ENCODE measurements at places on chromosomes 16 and 17.

- DNase-seq: no peak
- H3K27ac ChIP-seq: peak overlapping the region; percentile 42
- no peaks in the 10 kb centered on the region for H3K27me3 ChIP-seq
- H3K4me3 ChIP-seq: peak overlapping the region; percentile 96
Measured at GRCh38 chr16:67893743-67894399, 817 bp downstream of the PSKH1 start.

- no peak overlapping the region for H3K27ac ChIP-seq
- peaks cover 30% of the 10 kb centered on the region for H3K36me3 ChIP-seq
- no peak overlapping the region for H3K4me3 ChIP-seq
Measured at GRCh38 chr17:80921159-80921558, 70.5 kb upstream of the CHMP6 start.

- H3K4me3 ChIP-seq: peak overlapping the region; percentile 90
- no peaks in the 10 kb centered on the region for H3K4me1 ChIP-seq
- H3K27me3 ChIP-seq: no peaks in the 10 kb centered on the region
- no peaks in the 10 kb centered on the region for H3K36me3 ChIP-seq
Measured at GRCh38 chr17:8632061-8632460, 1.5 kb upstream of the MYH10 start.

DNA sequence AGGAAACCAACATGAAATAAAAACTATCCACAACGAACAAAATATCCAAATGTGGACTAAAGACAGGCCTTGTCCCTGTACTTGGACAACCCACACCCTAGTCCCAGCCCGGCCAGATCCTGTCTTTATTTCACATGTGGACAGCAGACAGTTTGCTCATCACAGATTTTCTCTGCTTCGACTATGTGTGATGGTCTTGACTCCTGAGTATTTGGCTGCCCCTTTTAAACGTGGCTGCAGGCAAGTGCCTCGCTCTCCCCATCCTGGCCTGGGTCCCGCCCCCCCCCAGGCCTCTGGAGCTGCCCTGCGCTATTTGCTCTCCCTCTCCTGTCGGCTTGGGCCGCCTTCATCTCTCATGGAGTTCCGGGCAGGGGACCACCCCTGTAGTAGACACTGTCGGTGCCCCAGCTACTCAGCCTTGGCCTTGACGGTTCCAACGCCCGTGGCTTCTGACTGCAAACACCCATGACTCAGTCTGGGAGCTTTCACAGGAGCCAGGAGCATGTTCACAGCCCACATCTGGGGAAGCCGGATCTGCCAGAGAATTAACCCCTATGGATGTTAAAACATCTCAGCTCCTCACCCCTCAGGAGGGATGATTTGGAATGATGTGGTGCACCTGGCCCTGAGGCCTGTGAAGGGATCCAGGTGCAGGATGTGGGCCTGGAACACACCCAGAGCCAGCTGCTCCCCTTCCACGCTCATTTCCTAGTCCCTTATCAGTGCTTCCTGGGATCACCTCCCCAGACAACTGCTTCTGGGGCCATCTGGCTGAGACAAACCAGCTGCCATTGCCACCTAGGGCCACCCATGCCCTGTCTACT, 229.7 kb upstream of the RPL38 start:
- H3K4me1 ChIP-seq: no peaks in the 10 kb centered on the region
- H3K36me3 ChIP-seq: no peaks in the 10 kb centered on the region
- peaks cover 34% of the 10 kb centered on the region for H3K27me3 ChIP-seq
- no peak for DNase-seq

DNA sequence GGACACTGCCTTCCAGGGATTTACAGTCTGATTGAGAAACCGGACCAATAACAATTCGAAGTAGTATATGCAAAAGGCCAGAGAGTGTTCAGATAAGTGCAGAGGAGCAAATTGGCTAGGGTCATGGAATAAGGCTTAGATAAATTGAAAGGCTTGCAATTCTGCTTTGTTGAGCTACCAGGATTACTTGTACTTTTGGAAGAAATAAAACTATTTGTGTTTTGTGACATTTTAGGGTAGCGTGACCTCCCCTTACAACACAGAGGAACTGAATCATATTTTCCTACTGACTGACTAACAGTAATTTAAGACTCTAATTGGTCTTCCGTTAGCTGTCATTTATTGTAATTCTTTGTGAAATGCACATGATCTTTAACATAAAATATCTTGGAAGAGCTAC, 104.7 kb downstream of the PITPNC1 start:
- H3K4me1 ChIP-seq: peaks cover 11% of the 10 kb centered on the region
- H3K27me3 ChIP-seq: no peaks in the 10 kb centered on the region
- no peak overlapping the region for H3K27ac ChIP-seq
- DNase-seq: no peak
- no peak overlapping the region for H3K4me3 ChIP-seq
- no peaks in the 10 kb centered on the region for H3K36me3 ChIP-seq

DNA sequence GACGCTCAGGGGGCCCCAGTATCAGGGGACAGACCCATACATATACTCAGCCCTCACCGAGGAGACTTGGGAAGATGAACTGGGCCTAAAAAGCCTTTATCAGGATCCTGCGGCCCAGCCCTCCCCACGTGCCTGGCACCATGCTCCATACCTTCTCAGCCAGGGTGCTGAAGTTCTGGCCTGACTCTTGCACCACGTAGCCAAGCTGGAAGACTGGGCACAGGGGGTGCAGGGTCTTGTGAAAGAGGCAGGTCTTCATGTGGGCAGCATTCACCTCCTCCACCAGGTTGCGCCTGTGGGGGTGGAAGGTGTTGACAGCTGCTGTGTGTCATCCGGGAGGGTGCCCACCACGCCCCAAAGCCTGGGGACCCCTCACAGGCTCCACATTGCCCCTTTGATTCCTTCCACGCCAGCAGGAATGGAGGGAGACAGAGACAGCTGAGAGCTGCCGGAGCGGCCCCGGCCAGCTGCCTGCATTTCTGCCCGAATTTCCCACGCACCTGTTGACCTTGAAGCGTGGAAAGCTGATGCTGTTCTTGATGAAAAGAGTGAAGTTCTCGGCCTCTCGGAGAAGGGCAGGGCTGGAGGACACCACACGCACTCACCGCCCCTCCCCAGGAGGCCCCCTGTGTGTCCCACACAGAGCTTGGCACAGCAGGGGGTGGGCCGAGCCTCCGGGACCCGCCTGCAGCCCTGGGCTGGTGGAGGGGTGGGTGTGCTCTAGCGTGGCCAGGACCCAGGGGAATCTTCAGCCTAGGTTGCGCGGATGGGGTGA, 10.4 kb upstream of the CAMKK1 start:
- no peaks in the 10 kb centered on the region for H3K36me3 ChIP-seq
- no peak overlapping the region for H3K4me3 ChIP-seq
- DNase-seq: no peak
- H3K27ac ChIP-seq: no peak overlapping the region
- no peaks in the 10 kb centered on the region for H3K27me3 ChIP-seq

DNA sequence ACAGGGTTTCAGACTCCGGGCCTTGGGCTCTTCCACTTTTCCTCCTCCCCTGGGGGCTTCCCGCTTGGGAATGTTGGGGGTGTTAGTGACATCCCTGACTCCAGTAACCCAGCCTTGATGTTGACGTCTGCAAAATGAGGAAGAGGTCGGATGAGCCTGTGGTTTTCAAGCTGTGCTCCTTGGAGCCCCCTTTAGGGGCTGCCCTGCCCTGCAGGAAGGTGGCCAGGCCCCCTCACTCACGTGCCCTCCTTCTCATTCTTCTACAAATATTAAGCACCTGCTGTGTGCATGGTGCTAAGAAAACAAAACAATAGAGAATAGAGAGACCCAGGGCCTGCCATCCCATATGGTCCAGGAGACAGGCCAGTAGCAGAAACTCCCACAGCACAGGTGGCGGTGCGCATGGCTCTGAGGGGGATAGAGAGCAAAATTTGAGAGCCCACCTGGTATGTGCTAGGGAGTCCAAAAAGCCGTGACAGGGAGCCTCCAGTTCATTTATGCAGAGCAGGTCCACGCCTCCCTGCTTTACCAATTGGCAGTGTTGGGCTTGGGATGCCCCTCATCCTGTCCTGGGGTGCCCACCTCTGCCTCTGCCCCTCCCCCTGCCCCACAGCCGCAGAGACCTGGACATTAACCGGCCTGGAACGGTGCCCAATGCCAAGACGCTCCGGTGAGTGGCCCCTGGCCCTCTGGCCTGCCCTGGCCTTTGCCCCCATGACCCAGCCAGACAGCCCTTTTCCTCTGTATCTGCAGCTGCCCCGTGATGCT, 7.4 kb downstream of the NDRG4 start:
- H3K4me1 ChIP-seq: no peaks in the 10 kb centered on the region
- H3K27me3 ChIP-seq: no peaks in the 10 kb centered on the region
- no peaks in the 10 kb centered on the region for H3K36me3 ChIP-seq
- no peak for DNase-seq
- H3K27ac ChIP-seq: no peak overlapping the region
- no peak overlapping the region for H3K4me3 ChIP-seq

- peak; percentile 87 for DNase-seq
- peak overlapping the region; percentile 55 for H3K4me3 ChIP-seq
- H3K27me3 ChIP-seq: no peaks in the 10 kb centered on the region
- H3K36me3 ChIP-seq: peaks cover 49% of the 10 kb centered on the region
- H3K4me1 ChIP-seq: peaks cover 48% of the 10 kb centered on the region
- peak overlapping the region; percentile 99 for H3K27ac ChIP-seq
Measured at GRCh38 chr17:38454532-38454931, 26.3 kb downstream of the ARHGAP23 start.

- H3K4me3 ChIP-seq: no peak overlapping the region
- DNase-seq: no peak
- no peaks in the 10 kb centered on the region for H3K36me3 ChIP-seq
- H3K4me1 ChIP-seq: no peaks in the 10 kb centered on the region
Measured at GRCh38 chr16:19654147-19654546, 63.9 kb downstream of the KNOP1 start.

DNA sequence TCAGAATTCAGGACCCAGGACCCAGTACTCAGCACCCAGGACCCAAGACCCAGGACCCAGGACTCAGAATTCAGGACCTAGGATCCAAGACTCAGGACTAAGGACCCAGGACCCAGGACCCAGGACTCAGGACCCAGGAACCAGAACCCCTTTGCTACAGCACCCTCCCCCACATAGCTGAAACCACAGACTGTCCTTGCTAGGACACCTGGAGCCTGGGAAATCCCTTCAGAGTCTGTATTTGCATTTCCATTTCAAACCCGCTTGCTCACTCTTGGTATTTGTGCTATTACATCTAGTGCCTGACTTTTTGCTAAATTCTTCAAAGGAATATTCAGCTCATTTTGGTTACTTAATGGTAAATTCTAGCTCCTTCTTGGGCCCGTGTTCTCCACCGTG, 275.8 kb upstream of the MAF start:
- no peak overlapping the region for H3K4me3 ChIP-seq
- DNase-seq: no peak
- H3K27me3 ChIP-seq: no peaks in the 10 kb centered on the region
- no peak overlapping the region for H3K27ac ChIP-seq

DNA sequence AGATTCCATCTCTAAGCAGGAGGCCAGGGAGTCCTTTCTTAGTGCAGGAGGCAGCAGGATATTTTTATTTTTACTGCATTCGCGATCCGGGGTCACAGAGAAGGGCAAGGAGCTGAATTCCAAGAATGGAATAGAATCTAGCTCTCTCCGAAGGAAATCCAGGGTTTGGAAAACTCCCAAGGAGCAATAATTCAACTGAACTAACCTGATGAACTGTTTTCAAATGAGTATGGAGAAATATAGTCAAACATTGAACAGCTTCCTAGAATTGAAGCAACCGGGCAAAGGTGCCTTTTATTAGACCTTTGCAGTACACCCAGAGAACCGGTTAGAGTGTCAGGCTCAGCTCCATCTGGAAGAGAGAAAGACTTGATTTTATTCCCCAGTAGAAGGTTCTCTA, 120.7 kb upstream of the MAF start:
- no peak overlapping the region for H3K4me3 ChIP-seq
- no peak for DNase-seq
- no peaks in the 10 kb centered on the region for H3K36me3 ChIP-seq
- no peaks in the 10 kb centered on the region for H3K27me3 ChIP-seq

- peaks cover 5% of the 10 kb centered on the region for H3K36me3 ChIP-seq
- H3K4me3 ChIP-seq: peak overlapping the region; percentile 62
- no peak for DNase-seq
- no peaks in the 10 kb centered on the region for H3K27me3 ChIP-seq
- peak overlapping the region; percentile 85 for H3K27ac ChIP-seq
Measured at GRCh38 chr17:29929006-29929532, 959 bp downstream of the SSH2 start.

- no peak overlapping the region for H3K27ac ChIP-seq
- H3K27me3 ChIP-seq: no peaks in the 10 kb centered on the region
- H3K36me3 ChIP-seq: peaks cover 49% of the 10 kb centered on the region
- no peak for DNase-seq
- H3K4me1 ChIP-seq: no peaks in the 10 kb centered on the region
Measured at GRCh38 chr16:66534376-66534799, 15.5 kb downstream of the TK2 start.

GRCh38 chr16:66844342-66845079, at the start of gene CA7:
Gene CA7, plus strand, starts transcription at chr16:66844414. Its CDS starts 74 bp downstream, at chr16:66844488.
- peaks cover 30% of the 10 kb centered on the region for H3K27me3 ChIP-seq
- H3K4me3 ChIP-seq: peak within 1 kb of the TSS; percentile 10
- peak; percentile 49 for DNase-seq
- H3K36me3 ChIP-seq: no peaks in the 10 kb centered on the region
- no peak within 1 kb of the TSS for H3K27ac ChIP-seq

DNA sequence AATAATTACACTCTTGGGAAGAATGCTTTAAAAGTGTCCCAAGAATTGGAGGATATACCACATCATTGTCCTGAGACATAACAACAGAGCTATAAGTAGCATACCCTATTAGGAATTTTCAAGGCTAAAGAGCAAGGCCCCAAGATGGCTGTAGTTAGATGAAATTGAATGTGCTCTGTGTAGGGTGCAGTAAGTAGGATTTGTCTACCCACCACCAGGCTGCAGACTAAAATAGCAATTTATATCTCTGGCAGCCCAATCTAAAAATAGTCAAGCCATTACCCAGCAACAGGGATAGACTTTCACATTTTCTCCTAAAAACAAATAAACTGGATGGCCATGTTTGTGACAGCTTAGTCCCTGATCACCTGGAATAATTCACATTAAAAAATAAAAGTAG, 5.6 kb downstream of the MMD start:
- DNase-seq: no peak
- H3K36me3 ChIP-seq: peaks cover 29% of the 10 kb centered on the region
- H3K27me3 ChIP-seq: no peaks in the 10 kb centered on the region
- no peak overlapping the region for H3K4me3 ChIP-seq

GRCh38 chr17:55639096-55639495, 83.6 kb downstream of the TMEM100 start:
- no peak overlapping the region for H3K27ac ChIP-seq
- H3K27me3 ChIP-seq: no peaks in the 10 kb centered on the region
- H3K4me3 ChIP-seq: no peak overlapping the region
- DNase-seq: no peak
- no peaks in the 10 kb centered on the region for H3K4me1 ChIP-seq

- H3K4me1 ChIP-seq: no peaks in the 10 kb centered on the region
- no peak overlapping the region for H3K4me3 ChIP-seq
- H3K27me3 ChIP-seq: no peaks in the 10 kb centered on the region
- DNase-seq: no peak
- H3K36me3 ChIP-seq: no peaks in the 10 kb centered on the region
Measured at GRCh38 chr16:56068314-56068713, 123.0 kb upstream of the GNAO1 start.

DNA sequence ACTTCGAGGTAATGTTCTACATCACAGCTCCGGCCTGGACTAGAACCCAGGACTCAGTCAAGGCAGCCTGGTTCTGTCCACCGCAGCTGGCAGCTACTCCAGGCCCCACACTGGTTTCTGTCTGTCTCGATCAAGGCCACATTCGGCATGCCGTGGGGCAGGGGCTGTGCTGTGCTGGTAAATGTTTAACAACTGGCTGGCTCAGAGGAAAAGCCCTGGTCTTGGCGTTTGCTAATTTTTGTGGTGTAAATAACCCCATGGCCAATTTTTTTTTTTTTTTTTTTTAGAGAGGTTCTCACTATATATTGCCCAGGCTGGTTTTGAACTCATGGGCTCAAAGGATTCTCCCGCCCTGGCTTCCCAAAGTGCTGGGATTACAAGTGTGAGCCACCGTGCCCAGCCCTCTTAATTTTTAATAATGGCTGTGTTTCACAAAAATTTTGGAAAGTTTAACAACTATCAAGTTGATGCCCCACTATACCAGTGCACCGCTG, 328 bp upstream of the DRC7 start:
- no peak for DNase-seq
- H3K27ac ChIP-seq: no peak overlapping the region
- no peak overlapping the region for H3K4me3 ChIP-seq
